ENCODE measurements at places on chromosomes 3 and 15.

GRCh38 chr15:71052356-71052755 lies 62.9 kb upstream of the THSD4 start:
- no peak for DNase-seq

- no peak for DNase-seq
Observed at GRCh38 chr3:124091716-124092115, 99.8 kb upstream of the ROPN1 start.

- DNase-seq: no peak
Observed at GRCh38 chr15:62359416-62359815, 194.3 kb upstream of the C2CD4B start.

- DNase-seq: no peak
Observed at GRCh38 chr15:70556151-70556741, 207.1 kb downstream of the UACA start.

GRCh38 chr3:152909180-152909883 lies 74.4 kb downstream of the P2RY1 start:
- DNase-seq: no peak

DNA sequence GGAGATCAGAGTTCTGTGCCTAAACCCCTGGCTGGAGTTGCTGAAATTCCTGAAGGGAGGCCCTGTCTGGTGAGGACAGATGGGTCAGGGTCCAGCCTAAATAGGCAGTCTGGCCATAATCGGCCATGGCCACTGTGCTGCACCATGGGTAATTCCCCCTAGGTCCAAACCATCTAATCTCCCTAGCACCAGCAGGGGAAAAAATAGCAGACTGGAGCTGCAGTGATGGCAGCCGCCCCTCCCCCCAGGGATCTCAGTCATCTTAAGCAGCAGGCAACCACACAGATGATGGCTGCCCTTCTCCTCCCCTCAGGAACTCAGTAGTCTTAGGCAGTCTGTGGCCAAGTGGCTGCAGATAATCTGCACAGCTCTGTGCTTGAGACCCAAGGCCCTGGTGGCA lies 68.4 kb upstream of the CD96 start:
- DNase-seq: no peak

- DNase-seq: no peak
Observed at GRCh38 chr3:135871311-135871710, 94.2 kb upstream of the PPP2R3A start.

GRCh38 chr15:91225741-91226140 lies 125.7 kb downstream of the SV2B start:
- no peak for DNase-seq

All from NCI-H2107 (cell line).